ENCODE measurements at places on chromosomes 13 and 19. TPM values are rescaled to one million over a fixed set of nuclear protein-coding genes. Genes with fewer than 3 reads are reported as not detected.

PLPPR3 gene
- not detected for total RNA-seq

ZNF569 gene
- total RNA-seq = 8.9 TPM

ATP4A gene
- not detected for total RNA-seq

GPR18 gene
- total RNA-seq = not detected

CUL4A gene
- total RNA-seq = 93.4 TPM

UGGT2 gene
- total RNA-seq = 48.6 TPM

S1PR5 gene
- not detected for total RNA-seq

RNF225 gene
- total RNA-seq = not detected

BBC3 gene
- 5.0 TPM for total RNA-seq

BEST2 gene
- not detected for total RNA-seq

XAB2 gene
- 56.2 TPM for total RNA-seq

DCLK1 gene
- total RNA-seq = 24.9 TPM

CPB2 gene
- total RNA-seq = not detected

DNA sequence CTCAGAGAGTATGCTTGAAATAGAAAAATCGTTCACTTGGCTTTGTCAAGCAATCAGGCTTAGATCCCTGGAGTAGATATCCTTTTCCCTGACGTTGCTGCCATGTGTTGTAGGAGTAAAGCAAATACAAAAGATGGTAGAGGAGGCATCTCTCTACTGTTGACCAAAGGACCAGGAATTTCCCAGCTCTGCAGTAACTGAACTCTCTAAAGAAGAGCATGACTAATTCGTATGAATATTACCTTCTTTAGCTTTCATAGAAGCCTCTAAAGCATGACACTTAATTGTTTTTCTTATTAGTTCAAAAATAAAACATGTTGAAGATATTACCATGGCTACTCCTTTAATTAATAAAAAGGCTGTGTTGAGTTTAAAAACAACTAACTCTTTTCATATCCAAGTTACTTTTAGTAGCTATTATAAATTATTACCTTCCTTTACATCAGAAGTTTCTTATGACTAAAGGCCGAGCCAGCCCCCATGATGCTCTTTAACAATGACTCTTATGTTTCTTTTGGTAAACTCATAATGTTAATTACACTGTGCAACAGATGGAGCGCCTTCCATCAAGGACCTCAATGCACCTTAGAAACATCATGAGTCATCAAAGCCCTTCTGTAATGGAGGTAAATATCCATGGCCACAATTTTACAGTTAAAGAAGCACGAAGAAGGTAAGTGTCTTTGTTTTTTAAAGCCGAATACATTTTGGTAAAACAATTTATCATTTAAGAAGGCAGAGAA, 352.4 kb downstream of the KLF5 start:
- DNase-seq = no peak

GRCh38 chr13:36105726-36106125, 25.5 kb downstream of the DCLK1 start:
- no peak for DNase-seq

- DNase-seq = no peak
Observed at GRCh38 chr13:46131705-46132104, 26.9 kb upstream of the CPB2 start.

- DNase-seq = no peak
Observed at GRCh38 chr13:47679401-47679800, 321.7 kb downstream of the SUCLA2 start.

DNA sequence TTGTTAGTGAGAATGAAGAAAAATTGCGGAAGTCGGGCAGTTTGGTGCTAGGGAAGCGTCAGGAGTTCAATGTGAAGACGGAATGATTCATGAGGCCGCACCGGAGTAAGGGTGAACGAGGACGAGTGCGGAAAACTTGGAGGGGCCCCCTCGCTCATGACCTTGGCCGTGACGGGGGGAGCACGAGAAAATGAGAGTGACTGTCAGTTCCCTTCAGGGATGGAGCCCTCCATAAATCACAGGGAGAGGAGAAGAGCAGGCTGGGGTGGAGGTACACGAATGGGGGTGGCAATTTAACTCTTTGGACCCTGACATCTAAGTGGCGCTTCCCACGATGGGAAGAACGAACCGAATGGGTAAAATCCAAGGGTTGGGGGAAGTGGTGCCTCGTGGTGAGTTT, 486.4 kb downstream of the TSHZ3 start:
- no peak for DNase-seq

DNA sequence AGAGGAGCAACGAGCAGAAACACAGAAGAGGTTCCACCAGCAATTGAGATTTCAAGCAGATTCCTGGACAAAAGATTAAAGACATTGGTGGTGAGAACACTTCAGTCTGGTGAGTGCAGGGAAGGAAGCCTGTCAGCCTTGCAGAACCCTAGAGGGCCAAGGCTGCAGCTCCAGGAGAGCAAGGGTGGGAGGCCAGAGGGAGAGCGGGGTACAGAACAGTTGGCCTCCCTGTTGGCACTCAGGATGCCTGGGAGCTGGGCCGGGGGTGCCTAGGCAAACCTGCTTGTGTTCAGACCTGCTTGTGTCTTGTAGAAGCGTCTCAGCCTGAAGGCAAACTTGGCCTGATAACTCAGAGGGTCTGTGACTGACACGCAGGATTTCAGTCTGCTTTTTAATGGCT, 5.1 kb upstream of the LIN7B start:
- DNase-seq = no peak

DNA sequence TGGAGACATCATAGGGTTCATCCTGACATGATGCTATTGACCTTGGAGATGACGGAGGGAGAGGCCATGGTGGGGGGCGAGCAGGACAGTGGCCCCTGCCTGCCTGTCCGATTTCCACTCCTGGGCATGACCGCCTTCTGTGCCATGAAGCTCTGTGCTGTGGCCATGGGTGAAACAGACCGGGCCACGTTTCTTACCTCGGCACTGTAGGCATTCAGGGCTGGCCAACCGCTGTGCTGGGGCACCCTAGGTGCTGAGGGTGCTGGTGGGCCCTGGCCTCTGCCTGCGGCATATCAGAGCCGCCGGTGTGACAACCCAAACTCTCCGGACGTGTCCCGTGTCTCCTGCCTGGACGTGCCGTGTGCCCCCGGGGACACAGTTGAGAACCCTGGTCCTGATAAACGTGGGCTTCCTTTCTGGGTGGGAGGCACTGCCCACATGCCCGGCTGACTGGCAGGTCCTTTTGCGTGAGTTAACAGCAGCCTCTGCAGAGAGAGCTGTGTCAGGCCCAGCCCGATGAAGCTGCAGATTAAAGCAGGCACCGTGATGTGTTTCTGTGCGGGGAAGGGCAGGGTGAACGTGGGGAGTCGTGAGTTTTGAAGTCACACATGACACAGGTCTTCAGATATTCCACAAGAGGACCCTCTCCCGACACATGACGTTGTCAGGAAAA, 46.5 kb downstream of the TMEM255B start:
- no peak for DNase-seq

GRCh38 chr19:49773663-49774350, 7.0 kb downstream of the AP2A1 start:
- DNase-seq = no peak

DNA sequence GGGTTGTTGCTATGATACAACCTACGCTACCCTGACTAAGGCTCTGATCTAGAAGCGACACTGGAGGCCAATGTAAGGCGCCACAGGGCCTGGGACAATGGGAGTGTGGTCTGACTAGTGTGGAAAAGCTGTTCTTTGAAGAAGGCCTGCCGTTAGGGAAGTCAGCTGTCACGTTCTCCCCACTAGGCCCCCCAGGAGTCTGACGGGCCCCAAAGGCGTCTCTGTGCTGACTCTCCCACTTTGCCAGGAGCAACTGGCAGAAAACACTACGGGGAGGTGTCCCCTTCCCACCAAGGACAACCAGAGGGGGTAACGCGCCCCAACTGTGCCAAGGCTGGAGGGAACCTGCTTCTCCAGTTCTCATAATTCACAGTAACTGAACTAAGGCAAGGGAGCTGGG, 25.3 kb upstream of the EIF3G start:
- DNase-seq = no peak

- no peak for DNase-seq
Observed at GRCh38 chr13:36696410-36697010, 22.7 kb downstream of the SERTM1 start.

DNA sequence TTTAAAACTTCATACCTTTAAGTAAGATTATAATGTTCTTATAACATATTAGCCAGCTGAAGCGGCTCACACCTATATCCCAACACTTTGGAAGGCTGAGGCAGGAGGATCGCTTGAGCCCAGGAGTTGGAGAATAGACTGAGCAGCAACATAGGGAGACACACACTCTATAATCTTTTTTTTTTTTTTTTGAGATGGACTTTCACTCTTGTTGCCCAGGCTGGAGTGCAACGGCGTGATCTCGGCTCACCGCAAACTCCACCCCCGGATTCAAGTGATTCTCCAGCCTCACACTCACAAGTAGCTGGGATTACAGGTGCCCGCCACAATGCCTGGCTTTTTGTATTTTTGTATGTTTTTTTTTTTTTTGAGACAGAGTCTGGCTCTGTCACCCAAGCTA, 37.3 kb downstream of the SPRYD7 start:
- DNase-seq = no peak

DNA sequence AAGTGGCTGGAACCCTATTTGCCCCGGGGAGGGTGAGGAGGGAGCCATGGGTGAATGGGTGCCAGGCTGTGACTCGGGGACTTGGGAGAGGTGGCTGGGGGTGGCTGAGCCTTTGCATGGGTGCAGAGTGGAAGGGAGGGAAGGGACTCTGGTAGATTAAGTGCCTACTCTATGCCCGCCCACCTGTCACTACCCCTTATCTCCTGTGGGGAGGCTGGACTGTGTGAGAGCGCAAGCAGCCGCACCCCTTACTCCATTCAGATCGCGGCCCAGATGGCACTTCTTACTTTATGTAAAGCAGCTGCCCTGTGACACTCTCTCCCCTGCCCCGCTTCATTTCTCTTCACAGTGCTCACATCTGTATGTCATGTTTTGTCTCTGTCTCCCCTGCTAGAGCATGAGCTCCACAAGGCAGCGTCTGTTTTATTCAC, 2.9 kb downstream of the KASH5 start:
- no peak for DNase-seq

- no peak for DNase-seq
Observed at GRCh38 chr13:60690604-60691003, 293.6 kb downstream of the TDRD3 start.

GRCh38 chr13:50149932-50150331, 134.7 kb downstream of the KCNRG start:
- no peak for DNase-seq

DNA sequence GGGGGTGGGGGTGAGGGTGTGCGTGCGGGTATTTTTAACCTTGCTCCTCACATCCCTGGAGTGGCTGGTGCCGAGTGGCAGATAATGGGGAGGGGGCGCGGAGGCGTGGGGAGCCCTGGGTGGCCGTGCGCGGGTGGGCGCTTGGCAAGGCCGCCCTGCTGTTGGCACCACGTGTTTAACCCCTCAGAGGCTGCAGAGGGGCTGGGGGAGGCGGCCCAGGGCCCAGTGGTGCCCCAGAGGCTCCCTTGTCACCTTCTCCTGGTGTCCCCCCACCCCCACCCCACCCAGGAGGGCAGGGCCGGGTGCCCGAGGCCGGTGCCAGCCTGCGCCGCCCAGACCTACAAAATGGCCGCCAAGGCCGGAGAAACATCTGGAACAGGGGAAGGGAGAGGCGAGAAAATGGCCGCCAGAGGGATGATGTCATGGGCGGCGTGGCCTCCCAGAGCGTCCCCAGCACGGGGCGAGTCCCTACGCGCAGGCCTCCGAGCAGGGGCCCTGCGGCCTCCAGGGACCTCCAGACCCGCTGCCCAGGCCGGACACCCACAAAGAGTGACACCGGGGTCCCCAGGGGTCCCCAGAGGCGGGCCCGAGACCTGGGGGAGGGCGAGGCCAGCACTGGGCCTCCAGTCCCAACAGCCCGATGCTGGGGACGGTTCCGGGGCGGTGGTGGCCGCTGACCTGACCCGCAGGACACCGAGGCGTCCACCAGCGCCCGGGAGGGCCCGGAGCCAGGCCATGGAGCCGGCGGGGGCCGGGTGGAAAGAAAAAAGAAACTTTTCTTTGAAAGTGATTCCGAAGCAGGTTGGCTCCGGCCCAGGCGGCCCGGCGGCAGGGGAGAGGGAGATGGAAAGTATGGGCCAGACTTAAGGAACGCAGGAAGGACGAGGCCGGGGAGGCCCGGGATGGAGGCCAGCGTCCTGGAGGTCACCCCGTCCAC, 38.2 kb downstream of the NFIC start:
- DNase-seq = peak; percentile 95

- DNase-seq = no peak
Observed at GRCh38 chr13:78020861-78021260, 102.2 kb upstream of the EDNRB start.

- no peak for DNase-seq
Observed at GRCh38 chr13:19959141-19959830, 759 bp downstream of the ZMYM2 start.

DNA sequence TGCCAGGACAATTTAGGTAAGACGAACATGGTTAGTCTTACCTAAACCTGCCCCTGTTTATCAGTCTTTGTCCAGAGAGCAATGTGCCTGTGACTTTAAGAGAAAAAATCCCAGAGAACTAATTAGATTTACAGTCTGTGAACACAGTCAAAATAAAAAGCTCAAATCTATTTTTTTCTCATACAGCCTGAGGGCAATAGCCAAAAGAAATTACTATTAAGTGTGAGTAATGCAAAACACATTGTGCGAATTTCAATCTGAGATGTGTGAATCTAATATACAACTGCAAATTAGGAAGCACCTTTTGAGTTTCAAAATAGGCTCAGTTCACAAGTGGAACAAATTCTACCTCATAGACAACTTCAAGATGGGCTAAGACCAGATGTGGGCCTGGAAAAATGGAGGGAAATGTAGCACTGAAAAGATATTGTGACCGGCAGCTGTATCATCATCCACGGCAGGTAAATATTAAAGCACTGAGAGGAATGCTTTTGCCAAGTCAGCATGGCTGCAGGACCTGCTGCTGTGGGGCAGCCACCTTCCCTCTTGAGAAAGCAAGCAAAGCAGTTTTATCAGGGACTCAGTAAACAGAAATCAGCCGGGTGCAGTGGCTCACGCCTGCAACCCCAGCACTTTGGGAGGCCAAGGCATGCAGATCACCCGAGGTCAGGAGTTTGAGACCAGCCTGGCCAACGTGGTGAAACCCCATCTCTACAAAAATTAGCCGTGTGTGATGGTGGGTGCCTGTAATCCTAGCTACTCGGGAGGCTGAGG, 114.8 kb downstream of the KATNAL1 start:
- DNase-seq = peak; percentile 68

GRCh38 chr13:76980075-76980718, 11.7 kb upstream of the CLN5 start:
- DNase-seq = no peak

- no peak for DNase-seq
Observed at GRCh38 chr13:101572456-101572855, 120.0 kb downstream of the ITGBL1 start.

GRCh38 chr13:27310946-27311345, 40.3 kb downstream of the RASL11A start:
- DNase-seq = no peak

GRCh38 chr19:48623556-48624066, 4.3 kb downstream of the SPHK2 start:
- no peak for DNase-seq

GRCh38 chr19:2631213-2631821, 71.2 kb downstream of the GNG7 start:
- DNase-seq = no peak

DNA sequence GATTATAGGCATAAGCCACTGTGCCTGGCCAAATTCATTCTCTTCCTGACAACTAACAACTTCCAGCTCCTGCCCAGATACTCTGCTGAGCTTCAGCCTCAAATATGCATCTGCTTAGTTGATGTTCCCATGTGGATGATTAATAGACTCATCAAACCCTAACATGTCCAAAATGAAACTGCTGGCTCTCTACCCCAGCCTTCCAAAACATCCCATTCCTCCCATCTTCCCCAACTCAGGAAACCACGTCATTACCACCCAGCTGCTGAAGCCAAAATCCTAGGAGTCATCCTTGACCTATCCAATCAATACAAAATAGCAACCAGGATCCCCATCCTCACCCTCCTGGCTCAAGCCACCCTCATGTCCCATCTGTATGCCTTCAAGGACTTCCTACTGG, 20.9 kb downstream of the POU2F2 start:
- DNase-seq = no peak

Measured in esophagus muscularis mucosa (tissue), 4 donors.